ENCODE measurements at places on chromosomes 2 and 18.

GRCh38 chr2:176121190-176122051 is 1.1 kb upstream of the HOXD9 start:
- DNase-seq, result no peak

GRCh38 chr2:153770359-153770991 is 101.2 kb upstream of the GALNT13 start:
- no peak for DNase-seq

GRCh38 chr2:96715658-96716057 is 24.2 kb downstream of the LMAN2L start:
- DNase-seq, result no peak

DNA sequence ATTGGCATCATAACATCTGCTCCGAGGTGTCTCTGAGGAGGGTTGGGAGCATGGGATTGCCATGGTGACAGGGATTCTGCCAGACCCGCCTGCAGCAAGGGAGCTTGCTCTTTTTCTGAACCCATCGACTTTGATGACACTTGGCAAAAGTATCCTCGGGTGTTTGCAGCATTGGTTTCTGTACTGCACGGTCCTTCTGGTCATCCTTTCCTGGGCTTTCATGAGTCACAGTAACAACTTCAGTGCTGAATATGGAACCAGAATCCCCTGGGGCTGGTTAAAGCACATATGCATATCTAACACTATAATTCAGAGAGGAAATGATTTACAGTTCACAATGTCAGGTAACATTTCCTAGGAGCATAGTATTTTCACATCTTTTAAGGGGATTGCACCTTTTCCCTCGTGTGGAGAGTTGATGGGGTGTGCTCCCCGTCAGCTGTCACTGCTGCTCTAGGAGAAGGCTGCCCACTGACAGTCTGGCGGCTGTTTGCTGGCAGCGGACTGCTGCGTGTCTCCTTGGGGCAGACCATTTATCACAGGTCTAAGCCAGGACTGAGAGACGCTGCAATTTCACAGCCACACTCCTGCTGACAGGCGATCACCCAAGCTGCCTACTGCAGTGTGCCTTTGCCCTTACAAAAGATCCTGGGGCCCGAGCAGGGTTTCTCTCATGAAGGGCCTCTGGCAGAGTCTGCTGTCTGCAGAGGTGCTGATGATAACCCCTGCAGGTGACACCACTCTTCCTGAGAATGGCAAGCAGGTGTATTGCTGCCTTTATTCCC is 425.3 kb downstream of the THSD7B start:
- DNase-seq, result no peak

DNA sequence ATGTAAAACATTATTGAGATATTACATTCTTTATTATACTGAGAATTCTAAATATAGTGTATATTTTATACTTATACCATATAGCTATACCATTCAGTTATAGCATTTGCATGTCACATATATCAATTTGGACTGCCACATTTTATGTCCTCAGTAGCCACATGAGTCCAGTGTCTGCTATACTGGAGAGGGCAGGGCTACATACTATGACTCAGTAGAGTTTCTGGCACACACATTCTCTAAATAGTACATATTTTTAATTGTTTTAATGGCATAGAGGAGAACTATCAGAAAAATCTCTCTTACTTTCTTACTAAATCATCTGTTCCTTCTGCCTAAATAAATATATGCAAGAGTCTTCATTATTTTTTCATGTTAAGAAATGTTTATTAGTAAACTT is 55.4 kb upstream of the COL5A2 start:
- no peak for DNase-seq

DNA sequence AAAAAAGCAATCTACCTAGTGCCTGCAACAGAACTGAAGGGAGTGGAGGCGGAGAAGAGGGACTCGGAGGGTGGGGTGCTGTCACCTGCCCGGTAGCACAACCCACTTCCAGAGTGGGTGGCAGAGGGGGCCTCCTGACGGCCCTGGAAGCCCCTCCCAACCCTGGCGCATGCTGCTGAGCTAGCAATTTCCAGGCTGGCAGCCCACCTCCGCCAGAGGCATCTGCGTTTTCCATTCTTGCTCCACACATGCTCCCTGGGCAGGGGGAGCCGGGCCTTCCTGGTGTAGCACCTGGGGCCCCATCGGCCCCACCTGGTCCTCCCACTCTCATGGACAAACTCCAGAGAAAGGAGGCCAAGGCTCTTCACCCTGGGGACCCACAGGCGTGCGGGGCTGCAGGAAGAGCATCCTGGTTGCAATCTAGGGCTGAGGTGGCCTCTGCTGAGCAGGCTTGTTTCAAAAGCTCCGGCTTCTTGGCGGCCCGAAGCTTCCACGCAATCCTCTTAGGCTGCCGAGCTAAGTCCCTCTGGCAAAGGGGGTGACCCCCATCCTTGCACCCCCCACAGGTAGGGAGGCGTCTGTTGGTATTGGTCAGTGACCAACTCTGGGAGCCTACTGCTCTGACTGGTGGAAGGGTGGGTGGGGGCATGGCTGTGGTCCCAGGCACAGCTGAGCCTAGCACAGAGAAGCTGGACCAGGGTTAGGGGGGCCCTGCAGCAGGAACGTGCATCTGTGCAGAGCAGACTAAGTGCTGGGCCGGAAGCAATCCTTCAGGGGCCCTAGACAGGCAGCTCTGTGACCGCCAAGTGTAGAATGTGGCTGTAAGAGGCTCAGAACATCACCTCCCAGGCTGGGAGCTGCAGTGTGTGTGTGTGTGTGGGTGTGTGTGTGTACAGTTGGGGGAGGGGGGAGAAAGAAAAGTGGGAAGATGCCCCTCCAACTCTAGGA is 2.6 kb downstream of the HS6ST1 start:
- no peak for DNase-seq

- DNase-seq, result no peak
These were observed 46.5 kb downstream of the RAB10 start for GRCh38 chr2:26080356-26080755.

DNA sequence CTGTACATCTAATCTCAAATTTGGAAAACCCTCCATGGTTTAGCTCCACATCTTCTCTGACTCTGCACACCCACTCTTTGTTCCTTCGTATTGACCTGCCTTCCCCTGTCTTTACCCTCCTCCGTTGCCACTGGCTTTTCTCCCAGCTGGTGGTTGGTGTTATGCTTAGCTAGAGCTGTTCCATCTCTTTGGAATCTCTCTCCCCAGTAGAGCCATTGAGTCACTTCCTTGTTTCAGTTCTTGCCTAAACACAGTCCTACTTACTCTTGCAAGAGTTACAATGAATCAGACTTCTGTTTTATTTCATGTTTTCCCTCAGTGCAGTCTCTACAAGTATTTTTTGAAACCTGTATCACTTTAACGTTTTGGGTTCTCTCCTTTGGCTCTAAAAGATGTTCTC is 263.9 kb downstream of the LTBP1 start:
- no peak for DNase-seq

- DNase-seq, result no peak
These were observed 161.1 kb downstream of the KCNH7 start for GRCh38 chr2:162677476-162677875.

DNA sequence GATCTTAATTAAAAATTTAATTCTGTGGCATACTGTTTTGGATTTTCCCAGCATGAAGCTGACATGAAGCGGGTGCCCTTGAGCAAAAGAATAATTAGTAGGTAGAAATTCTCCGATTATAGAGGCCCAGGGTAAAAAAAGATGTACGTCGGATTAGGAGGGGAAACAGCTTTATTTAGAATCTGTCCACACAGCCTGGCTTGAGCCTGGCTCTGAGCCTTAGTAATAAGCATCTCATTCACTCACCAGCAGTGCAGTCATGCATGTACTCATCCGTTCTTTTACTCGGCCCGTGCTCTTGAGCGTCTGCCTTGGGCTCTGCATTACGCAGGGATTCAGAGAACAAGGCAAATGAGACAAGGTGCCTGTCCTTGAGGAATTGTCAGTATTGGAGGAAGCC is 219.3 kb downstream of the AGAP1 start:
- no peak for DNase-seq

DNA sequence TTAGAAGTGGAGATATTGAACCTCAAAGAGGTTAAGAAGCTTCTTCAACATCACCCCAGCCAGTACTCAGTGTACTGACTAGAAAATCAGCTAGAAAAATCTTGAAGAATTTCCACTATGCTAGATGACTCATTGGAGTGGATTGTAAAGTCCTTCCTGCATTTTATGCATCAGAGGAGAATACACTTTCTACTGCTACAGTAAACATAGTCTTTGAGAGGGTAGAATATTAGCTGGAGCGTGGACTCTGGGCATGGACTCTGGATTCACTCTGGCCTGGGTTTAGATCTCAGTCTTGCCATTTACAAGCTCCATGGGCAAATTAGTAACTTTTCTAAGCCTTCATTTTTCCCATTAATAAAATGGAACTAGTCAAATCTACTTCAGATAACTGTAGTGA is 215.9 kb downstream of the IRS1 start:
- DNase-seq, result no peak

DNA sequence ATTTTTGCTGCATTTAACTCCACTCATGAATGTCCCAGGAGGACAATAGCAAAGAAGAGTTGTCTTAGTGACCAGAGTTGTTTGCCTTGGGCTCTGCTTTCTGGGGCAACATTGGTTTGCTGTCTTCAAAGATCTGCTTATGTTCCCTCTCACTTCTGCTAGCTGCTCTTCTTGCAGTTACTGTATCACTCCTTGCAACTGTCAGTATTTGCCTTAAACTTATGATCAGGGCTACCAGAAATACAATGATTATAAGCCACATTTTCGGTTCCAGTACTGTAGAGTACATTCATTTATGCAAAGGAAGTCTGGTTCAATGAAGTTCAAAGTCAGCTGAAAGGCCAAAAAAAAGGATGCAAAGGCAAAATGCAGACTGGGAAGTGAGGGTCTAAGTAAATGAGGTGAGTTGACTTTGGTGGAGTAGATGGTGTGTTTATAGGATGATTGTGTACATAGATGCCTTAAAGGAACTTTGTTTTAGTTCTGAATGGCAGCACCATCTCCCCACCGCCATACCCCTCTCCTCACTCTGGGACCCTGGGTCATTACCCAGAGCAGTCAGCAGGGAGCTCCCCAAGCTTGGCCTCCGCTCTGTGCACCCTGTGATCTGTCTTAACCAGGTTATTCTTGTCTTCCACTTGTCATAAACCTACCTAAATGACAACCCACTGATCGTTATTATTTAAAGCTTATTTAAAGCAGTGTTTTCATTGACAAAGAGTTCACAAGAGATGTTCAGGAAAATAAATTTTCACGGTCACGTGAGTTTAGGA is 236.0 kb downstream of the DOK6 start:
- DNase-seq, result no peak

- DNase-seq, result no peak
These were observed 198.3 kb downstream of the PIEZO2 start for GRCh38 chr18:10950876-10951630.

DNA sequence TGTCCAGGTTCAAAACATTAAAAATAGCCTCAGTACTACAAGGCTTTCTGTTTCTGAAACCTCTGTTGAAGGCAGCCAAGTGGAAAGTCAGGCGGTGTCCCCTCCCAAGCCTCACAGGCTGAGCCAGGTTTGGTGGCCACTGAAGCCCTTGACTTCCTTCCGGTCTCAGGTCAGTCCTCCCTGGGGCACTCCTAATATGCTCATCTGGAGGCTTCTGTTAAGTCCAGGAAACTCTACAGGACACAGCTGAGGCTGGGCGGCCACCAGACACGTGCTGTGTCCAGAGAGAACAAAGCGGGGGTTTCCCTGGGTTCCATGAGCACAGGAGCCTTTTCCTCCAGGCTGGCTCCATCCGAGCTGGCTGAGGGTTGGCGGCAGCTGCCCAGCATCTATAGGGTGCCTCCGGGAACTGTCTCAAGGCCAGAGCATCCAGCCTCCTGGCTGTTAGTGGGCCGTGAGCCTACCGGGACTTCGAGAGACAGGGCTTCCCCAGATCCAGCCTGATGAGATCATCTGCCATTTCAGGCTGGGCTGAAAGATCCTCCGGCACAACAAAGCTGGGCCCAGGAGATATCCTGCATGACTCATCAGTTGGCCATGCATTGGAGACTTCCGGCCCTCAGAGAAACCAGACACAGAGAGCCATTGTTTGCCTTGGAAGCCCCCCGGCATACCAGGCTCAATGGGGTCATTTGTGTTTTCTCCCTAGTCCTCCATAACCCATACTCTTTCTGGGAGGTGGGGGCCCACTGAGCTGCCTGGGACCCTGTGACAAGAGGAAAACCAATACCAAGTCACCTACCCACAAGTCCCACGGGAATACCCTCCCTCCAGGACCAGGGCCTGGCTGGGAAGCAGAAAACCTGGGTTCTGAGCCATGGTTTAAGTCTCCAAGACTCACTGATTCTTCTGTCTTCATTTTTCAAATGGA is 71.7 kb downstream of the HS1BP3 start:
- no peak for DNase-seq

GRCh38 chr18:22311301-22311700 is 106.4 kb downstream of the CTAGE1 start:
- no peak for DNase-seq

GRCh38 chr2:95076705-95077529 is 44.7 kb downstream of the MRPS5 start:
- DNase-seq, result peak; percentile 86

- DNase-seq, result no peak
These were observed 142.3 kb upstream of the ITGA6 start for GRCh38 chr2:172285010-172285621.

DNA sequence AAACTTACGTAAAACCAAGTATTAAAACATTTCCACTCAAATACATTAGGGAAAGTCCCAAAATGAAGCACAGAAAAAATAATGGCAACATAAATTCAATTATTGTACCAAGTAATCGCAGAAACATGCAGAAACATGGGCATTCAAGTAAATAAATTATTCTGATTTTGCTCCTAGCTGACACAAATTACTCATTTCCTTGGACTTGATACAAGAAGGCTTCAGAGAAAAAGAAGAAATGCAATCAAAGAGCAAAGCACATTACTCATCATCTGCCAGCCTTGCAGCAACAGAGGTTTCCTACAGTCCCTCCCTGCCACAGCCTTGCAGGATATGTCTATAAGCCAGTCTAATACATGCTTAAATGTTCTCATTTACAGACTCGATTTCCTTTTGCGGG is 439.8 kb upstream of the LYPD1 start:
- no peak for DNase-seq

- no peak for DNase-seq
These were observed 163.0 kb upstream of the NOSTRIN start for GRCh38 chr2:168639441-168639898.

GRCh38 chr2:70141212-70141901 is 49.5 kb downstream of the C2orf42 start:
- DNase-seq, result peak; percentile 84
